Hematopoietic multipotent progenitor cell treated with erythropoietin and hydrocortisone succinate and interleukin-3 and kit ligand, for 17 days (in vitro differentiated cells): ENCODE measurements at places on chromosomes 5 and 9.

GRCh38 chr5:106017243-106017857 lies 1653.4 kb downstream of the EFNA5 start:
- DNase-seq, result no peak

DNA sequence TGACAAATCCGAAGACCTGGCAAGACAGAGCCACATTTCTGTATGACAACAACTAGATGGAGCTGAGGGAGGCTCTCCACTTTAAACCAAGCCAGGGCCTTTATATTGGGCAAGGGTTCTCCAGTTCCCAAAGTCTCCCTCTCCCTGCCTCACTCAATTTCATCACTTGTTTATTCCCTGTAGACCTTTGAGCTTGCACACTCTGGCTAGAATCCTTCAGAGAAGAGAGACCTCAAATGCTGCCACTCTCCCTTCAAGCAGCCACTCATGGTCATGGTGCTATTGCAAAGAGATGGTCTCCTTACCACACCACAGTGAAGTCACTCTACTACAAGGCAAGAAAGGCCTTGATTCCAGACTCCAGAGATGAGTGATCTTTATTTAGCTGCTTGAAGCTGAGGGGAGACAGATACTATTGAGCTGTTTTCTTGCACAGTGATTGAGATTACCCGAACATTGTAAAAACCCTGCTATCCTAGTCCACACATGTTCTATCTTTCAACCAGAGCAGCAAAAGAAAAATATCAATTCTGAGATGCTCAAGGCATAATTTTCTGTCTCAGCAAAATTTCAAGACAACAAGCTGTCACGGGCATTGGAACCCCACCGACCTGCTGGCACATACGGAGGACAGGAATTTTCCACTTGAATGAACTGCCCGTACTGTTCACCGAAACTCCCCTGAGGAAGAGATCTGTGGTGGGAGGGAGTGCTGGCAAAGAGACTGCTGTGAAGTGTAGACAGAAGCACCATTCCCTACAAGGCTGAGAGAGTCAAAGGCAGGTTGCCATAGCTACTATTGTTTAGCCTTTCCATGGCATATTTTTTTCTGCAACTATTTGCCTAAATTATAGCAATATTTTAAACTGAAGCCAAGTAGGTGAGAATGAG lies 81.1 kb downstream of the CDO1 start:
- no peak for DNase-seq

DNA sequence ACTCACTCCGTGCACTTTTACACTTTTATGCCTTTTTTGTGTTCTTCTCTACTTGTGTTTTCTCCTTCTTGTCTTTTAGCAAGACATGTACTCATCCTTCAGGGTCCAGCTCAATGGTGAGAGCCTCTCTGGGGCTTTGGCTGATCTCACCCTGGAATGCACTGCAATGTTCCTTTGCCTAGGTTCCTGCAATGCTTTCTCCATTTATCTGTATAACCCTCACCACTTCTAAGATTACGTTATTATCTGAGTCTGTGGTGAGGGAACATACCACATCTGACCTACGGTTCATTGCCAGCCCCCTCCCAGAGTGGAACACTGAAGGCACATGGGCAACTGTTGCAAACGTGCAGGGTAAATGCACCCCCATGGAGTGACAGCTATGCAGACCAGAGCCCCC lies 47.3 kb downstream of the KCNIP1 start:
- no peak for DNase-seq

- no peak for DNase-seq
Measured at GRCh38 chr5:78554670-78555069, 93.9 kb downstream of the LHFPL2 start.

DNA sequence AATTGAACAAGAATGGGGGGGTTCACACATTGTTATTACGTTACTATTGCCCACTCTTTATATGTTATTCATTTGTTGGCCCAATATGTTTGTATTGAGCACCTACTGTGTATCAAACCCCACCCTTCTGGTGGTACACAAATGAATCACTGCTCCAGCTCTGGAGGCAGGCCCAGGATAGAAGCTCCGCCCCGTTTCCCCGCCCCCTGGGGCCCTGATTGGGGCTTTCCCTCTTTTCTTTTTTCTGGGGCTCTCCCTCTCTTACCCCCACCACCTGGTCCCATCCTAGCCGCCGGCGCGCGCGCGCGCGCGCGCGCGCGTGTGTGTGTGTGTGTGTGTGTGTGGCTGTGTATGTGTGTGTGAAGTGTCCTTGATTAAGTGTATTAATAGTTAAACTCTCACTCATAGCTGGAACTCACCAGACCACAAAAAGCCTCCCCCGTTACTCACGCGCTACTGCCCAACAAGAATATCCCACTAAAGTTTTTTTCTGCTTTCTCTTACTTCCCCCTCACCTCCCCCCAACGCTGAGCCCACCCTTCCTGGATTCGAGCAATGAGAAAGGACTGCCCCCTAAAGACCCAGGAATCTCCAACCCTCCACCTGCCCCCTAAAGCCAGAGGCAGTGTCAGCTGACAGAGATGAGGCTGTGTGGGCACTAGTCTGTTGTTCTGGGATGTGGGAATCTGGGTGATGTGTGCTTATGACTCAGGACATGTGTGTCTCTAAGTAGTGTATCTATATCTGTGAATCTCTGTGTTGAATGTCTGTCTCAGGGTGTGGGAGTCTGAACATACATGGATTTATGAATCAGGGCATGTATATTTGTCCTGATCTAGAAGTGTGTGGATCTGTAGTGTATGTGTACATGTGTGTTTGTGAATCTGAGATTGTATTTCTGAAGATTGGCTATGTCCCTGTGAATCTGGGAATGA lies 4.0 kb downstream of the CXXC5 start:
- DNase-seq, result peak; percentile 60

GRCh38 chr9:77829420-77829819 lies 181.3 kb upstream of the GNA14 start:
- no peak for DNase-seq

- DNase-seq, result no peak
Measured at GRCh38 chr5:61884252-61884855, 421.7 kb upstream of the KIF2A start.

GRCh38 chr9:123475407-123475806 lies 119.4 kb downstream of the CRB2 start:
- no peak for DNase-seq

DNA sequence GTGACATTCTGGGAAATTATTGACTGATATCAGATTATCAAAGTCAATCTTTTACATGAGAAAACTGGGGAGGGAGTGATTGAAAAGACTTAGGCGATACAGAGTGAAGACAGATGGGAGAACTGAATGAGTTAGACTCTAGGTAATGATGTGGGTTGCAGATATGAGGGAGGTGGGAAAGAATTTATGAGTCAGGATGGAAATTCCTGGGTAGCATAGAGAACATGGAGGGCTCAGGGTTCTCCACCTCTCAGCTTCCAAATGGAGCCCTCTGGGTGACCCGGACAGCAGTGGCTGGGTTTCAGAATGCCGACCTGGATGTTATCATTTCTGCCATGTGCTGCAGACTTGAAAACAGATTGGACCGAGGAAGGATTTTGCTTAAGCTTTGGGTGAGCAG lies 75.4 kb upstream of the SHB start:
- no peak for DNase-seq

DNA sequence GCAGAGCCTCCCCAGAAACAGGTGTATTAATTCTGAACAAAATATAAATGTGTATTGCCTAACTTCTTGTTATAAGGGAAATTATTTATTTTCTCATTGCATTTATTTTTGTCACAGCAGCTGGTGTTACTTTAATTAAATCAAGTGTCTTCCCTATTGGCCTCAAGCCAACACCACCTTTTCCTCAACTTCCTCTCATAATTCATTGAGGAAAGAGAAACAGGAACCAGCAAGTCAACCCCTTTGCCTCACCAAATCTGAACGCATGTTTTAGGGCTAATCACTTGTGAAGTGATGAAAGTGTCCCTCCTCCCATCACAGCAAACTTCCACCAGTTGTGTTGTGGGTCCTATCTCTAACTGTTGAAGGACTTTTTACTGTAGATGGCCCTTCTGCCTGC lies 73.1 kb downstream of the DIRAS2 start:
- DNase-seq, result no peak

- DNase-seq, result no peak
Measured at GRCh38 chr5:143445776-143446175, 42.3 kb upstream of the NR3C1 start.

- DNase-seq, result no peak
Measured at GRCh38 chr9:108545436-108545835, 310.4 kb downstream of the ACTL7B start.

GRCh38 chr5:176540476-176540899 lies 3.3 kb upstream of the RNF44 start:
- DNase-seq, result no peak

GRCh38 chr9:96509026-96509425 lies 59.1 kb downstream of the HABP4 start:
- no peak for DNase-seq

DNA sequence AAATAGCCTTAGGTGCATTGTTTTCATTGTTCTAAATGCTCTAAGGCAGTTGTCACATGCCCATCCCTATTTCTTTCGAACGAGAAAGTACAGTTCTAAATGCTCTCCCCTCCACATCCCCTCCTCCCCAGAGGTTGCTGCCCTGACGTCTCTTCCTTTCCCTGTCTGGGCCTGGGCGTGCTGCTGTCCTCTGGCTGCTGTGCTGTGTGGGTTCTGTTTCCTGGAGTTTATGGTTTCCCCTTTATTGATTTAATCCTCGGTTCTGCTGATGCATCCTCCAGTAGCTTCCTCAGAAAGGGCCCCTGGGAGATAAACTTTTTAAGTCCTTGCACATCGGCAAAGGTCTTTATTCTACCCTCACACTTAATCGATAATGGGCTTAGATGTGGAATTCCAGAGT lies 48.8 kb downstream of the MVB12B start:
- DNase-seq, result no peak

GRCh38 chr5:74866596-74867162 lies 492 bp upstream of the FAM169A start:
- no peak for DNase-seq

DNA sequence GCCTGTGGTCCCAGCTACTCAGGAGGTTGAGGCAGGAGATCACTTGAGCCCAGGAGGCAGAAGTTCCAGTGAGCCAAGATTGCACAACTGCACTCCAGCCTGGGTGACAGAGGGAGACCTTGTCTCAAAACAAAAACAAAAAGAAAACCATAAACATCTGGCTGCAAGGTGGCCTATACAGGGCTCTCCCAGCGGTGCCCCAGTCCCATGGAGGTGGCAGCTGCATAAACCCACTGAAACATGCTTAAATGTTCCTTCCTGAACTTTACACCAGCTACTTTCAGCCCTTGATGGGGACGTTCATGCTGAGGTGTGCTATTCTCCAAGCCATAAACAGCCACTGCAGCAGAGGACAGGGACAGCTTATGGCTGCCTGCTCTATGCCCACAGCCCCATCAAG lies 35.6 kb downstream of the DROSHA start:
- DNase-seq, result no peak

DNA sequence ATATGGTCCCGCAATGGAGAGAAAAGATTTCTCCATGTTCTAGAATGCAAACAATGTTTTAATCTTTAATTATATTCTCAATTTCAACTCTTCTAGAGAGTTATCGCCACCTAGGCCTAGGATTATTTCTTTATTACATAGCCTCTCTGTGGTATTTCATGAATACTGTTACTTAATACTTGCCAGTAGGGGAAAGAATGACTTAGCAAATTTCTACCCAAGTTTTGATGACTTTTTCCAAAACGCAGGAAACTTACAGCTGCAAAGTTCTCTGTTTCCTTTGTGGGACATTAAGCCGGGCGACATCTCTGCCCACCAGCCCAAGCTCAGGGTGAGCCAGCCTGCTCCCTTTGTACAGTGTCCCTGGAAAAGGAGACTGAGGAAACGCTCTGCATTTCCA lies 73.8 kb downstream of the MED27 start:
- DNase-seq, result no peak

DNA sequence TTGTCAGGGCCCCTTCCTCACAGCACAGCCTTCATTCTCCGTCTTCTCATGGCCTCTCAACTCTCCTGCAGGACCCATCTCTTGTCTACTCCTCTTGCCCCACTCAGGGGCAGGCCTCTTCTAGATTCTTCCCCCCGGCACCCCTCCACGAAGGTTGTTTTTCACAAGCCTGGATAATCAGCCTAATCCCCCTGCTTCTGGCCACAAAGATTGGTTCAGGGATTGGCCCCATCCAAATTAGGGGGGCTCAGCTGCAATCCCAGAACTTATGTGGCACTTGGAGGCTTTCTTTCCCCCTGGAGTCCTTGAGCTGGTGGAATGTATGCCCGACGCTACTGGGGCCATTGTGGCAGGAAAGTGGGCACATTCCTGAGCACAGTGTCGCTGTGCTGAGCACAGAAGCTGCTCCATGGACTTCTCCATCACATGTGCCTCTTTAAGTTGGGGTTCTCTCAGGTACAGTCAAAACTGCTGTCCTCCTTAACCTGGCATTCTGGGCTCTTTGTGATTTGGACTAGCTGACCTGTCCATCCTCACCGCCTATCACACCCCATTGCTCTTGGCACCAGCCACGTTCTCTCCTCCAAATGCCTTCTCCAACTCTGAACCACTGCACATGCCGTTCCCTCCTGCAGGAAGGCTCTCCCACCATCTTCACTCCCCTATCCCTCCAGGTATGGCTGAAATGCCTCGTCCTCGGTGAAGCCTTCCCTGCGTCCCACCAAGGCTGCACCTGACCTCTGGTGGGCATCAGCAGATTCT lies 66.8 kb upstream of the RNF130 start:
- DNase-seq, result no peak

DNA sequence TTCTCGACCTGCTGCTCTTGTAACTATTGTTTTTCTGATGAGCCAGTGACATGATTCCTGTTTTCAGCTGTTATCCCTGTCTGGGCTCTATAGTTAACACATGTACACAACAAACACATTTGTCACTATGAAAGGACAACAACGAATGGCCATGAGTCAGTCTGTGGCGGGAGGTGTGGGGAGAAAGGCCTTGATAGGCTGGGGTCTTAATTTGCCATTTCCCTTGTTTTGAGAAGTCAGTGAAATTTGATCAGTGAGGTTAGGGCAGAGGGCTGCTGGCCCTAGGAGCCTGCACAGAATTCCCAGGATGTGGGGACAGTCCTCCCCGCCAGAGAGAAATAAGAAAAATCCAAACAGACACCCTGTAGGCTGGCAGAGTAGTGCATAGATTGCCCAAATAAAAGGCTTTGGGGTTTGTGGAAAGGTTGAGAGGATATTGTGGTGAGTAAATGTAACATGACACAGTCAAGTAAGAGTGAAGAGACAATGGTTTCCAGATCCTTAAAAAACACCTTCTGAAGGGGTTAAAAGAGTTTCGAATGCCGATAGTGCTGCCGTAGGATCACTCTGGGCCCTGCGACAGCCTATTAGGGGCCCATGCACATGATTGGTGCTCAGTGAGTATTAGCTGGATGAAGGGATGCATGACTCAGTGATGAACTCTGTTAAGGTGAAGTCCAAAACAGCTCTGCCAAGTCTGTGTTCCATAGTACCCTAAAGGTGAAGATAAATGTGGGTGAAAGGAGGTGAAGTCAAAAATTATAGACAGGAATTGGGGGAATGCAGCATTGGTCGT lies 110.9 kb upstream of the PRRC1 start:
- no peak for DNase-seq
